ENCODE measurements at places on chromosomes 3 and 15.

- no peak for DNase-seq
Measured at GRCh38 chr3:162538491-162538890, 1041.9 kb downstream of the OTOL1 start.

DNA sequence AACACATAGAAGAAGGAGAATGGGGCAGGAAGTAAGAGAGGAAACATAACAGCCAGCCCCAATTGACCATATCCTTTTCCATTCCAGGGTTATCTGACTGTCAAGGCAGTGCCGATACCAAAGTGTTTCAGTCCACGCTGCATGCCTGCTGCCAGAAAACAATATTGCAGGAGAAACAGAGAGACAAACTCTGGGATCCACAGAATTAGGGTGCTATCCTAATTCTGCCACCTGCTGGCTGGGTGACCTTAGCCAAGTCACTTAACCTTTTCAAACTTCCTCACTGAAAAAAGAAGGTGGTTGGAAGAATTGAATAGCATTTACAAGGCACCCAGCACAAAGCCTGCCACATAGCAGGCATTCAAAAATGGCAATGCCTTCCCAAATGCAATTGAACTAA lies 32.0 kb downstream of the GLB1 start:
- DNase-seq, result peak; percentile 64

- no peak for DNase-seq
Measured at GRCh38 chr3:42228796-42229195, 37.2 kb downstream of the CCK start.

DNA sequence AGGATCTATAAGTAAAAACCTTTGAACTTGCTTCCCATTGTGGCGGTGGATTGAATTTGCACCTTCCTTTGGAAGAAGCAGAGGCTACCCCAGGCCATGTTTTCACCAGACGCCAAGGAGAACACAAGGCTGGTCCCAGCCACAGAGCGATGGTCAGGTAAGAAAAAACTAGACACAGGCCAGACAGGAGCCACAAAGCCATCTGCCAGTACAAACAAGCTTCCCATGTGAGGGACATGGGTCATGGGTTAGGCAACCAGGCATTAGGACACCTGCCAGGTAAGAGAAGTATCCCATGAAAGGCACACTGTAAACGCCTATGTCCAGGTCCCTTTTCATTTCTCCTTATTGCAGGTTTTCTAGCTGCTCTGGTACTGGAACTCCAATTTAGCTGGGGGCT lies 190.2 kb downstream of the KLF13 start:
- DNase-seq, result no peak

DNA sequence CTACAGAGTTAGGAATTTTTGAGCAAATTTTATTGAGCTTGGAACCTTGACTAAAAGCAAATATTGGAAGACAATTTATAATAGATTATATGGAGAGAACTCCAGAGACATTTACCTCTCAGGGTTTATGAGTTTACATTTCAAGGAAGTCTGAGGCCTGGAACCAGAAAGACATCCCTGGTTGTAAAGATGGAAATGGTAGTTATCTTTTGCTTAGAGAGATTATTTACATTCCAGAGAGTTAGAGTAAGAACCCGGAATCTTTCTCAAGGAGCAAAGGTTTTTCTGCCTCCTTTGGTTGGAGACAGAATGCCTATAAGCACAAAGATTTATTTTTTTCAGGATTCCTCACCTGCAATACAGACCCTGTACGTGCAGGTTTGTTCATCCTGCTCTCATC lies 458.1 kb downstream of the TBL1XR1 start:
- DNase-seq, result no peak

DNA sequence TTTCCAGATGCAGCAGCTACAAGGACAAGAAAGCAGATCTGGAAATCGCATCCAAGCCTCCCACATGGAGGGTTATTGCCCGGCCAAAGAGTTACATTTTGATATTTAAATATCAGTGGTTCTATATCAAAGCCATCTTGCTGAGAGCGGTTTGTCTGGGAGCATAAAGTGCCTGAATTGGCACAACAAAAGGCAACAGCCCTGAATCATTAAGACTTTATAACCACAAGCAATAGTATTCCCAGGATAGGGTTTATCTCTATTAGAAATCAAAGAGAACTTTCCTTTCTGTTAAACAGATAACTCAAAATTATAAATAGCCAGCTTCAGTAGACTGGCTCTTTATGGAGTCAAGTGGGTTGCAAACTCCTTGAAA lies 564.7 kb downstream of the ROBO1 start:
- no peak for DNase-seq

DNA sequence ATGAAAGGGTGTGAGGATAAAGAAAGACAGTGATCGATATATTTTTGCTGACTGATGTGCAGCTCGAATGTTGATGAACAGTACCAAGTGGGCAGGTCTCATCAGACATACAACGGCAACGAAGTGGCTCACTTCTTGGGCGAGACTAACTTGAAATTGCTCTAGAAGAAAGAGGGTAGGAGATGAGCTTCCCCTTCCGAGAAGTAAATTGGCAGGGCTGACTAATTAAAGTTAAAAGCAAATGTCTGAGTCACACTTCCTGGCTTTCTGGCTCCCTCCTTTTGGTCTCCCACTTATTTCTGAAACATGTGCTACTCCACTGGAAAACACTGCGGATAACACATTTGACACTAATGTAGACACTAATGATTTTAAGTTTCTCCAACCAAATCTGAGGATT lies 228.3 kb downstream of the ABHD5 start:
- no peak for DNase-seq

DNA sequence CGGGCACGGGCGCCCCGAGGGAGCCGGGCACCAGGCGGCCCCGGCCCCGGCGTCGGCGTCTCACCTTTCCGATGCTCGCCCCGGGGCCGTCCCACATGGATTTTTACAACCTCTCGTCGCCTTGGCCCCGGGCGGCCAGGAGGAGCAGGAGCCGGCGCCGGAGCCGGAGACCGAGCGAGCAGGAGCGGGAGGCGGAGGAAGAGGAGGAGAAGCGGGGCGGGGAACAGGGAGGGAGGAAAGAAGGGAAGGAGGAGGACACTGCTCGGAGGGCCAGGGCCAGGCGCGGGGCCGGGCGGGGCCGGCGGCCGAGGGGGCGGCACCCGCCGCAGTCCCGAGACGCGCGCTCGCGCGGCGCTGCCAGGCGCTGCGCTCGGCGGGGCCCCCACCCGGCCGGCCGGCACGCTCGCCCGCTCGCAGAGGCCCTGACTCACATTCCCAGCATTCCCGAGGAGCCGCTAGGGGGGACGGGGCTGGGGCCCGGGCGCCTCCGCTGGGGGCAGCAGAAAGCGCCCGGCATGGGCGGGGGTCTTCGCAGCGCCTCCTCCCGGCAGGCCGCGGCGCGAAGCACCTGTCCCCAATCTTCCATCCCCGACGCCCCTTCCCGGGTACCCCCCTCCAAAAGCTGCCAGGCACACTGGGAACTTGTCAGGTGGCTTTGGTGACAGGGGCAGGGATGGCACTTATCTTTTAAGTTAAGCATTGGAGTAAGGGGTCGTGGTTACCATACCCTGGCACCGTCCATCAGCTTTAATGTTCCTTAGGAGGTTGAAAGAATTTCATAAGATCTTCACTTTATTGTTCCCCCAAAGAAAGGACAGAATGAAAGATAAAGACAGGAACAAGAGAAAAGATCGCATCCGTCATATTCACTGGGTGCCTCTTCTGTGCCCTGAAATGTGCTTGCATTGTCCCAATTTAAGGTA lies at the start of gene ERC2:
Gene ERC2, minus strand, starts transcription at position 284 of the 923 bp plus-strand sequence.
- no peak for DNase-seq

DNA sequence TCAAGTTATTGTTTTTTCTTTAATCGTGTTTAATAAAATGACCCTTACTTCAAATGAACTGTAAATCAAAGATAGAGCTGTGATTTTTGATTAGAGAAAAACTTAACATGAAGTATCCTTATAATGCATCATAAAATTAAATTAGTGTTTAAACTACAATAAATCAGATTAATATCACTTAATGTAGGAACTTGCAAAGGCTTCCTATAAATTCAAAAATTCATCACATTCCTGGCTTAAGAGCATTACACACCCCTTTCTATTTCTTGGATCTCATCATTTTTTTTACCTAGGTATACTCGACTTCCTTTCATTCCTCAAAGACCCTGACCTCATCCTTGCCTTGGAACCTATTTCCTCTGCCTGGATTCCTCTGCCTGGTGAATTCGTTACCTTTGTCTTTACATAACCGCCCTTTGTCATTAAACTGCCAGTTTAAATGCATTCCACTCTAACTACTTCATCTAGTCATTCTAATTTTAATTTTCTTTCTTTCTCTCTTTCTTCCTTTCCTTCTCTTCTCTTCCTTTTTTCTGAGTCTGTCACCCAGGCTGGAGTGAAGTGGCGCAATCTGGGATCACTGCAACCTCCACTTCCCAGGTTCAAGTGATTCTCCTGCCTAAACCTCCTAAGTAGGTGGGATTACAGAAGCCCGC lies 1244.5 kb downstream of the OTOL1 start:
- DNase-seq, result no peak

DNA sequence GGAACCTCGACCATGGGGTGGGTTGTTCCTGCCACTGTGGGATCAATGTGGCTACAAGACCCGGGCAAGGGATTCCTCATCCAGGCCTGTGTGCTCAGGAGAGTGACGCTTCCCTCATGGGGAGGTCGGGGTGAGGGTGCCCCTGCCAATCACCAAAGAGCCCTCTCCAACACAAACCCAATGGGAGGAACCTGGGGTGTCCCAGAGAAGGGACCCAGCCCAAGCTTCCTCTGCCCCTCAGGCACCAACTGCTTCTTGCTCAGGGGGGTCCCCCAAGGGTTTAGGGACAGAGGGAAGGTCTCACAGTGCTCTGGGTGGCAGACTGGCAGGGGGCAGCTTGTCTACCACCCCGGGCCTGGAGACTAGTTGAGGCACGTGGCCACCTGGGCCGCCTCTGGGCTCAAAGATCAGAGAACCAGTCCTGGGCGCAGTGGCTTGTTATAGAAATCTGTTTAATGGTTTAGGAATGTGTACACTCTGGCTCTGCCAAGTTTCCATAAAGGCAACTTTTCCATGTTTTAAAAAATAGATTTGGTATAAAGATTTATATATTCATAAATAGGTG lies 26.6 kb downstream of the GP9 start:
- DNase-seq, result no peak

- no peak for DNase-seq
Measured at GRCh38 chr3:130939753-130940152, 45.9 kb downstream of the ATP2C1 start.

GRCh38 chr3:131485119-131485518 lies 17.7 kb downstream of the MRPL3 start:
- no peak for DNase-seq

- DNase-seq, result no peak
Measured at GRCh38 chr3:5607581-5607980, 420.1 kb downstream of the EDEM1 start.

DNA sequence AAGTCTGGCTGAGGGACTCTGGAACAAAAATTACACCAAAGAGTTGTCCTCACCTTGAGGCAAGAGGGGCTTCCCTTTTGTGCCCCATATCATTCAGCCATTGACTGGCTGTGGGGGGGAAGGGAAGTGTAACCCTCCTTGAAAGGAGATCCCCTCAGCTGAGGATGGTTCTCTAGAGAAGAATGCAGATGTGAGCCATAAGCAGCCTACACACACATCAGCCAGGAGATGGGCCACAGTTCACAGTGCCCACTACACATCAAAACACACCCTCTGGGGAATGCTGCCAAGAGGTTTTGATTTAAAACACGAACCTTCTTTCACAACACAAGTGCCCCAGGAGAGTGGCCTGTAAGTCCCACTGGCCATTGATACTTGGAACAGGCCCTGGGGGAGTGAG lies 231.2 kb upstream of the CTDSPL start:
- no peak for DNase-seq

- DNase-seq, result no peak
Measured at GRCh38 chr15:74403588-74403919, 30.2 kb downstream of the SEMA7A start.

DNA sequence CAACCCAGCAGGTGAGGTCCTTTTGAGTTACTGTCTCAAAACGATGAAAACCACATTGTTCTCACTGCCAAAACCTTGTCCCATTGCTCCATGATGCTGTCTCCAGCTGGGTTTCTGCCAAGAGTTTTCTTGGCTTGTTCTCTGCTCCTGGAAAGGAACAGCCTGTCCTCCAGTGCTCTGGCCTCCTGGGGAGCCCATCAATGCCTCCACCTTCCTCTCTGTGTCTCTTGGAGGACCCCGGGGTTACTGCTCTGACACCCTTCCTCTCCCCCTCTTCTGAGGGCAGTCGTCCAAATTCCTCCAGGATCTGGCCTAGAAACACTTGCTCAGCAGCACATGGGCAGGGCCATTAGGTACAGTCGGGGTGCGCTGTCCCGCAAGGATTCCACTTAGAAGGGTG lies 63.9 kb upstream of the RGMA start:
- no peak for DNase-seq

DNA sequence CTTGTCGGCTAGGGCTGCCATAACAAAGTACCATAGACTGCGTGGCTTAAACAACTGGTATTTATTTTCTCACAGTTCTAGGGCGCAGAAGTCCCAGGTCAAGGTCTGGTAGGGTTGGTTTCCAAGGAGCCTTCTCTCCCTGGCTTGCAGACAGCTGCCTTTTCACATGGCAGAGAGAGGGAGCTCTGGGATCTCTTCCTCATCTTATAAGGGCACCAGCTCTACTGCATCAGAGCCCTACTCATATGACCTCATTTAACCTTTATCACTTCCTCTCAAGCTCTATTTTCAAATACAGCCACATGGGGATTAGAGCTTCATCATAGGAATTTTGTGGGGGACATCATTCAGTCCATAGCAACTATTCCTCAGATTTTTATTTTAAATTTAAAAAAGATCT lies 17.6 kb upstream of the PAQR9 start:
- DNase-seq, result no peak

DNA sequence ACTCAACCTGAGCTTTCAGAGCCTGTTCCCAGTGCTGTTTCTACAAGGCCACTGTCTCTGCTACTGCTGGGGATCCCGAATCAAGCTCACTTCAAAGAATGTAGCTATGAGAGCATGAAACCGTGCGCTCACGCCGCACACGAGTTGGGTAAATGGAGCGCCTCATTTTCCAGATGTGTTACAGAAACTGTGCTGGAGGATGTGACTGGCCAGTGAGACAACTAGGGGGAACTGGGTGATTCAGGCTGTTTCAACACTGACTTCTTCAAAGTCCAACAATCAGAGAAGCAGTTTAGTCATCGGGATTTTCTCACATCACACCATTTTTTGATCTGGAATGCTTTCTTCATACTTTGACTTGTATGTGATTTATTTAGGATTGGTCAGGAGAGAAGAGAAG lies 3.5 kb downstream of the ZNF710 start:
- no peak for DNase-seq

DNA sequence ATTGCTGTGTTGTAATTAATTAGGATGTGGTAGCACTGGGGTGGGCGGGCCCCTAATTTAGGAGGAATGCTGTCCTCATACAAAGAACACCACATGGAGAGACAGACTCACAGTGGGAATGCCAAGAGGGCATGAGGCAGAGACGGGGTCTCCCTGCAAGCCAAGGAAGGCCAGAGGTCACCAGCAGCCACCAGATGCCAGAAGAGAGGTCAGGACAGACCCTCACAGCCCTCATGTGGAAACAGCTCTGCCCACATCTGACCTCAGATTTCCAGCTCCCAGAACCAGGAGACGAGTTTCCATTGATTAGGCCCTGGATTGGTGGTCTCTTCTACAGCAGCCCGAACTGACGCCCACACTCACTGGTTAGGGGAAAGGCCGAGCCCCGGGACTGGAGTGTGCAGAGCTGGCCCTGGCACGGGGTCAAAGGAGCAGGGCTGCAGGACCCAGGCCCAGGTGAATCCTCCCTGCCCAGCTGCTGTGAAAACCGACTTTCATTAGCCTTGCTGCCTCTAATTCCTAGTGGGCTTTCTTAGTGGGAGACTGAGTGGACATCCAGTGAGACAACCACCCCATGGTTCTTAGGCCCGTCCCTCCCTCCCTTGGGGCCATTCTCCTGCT lies 43.0 kb upstream of the SLC41A3 start:
- DNase-seq, result no peak

Measured in activated naive CD4-positive, alpha-beta T cell treated with anti-CD3 and anti-CD28 coated beads, Interleukin-2, amount 10 ng/mL, durations not matched to agents 7 days and 5 days (primary cell).